Trophoblast cell (in vitro differentiated cells and primary cell): ENCODE measurements at places on chromosomes 7 and 10.
A peak's percentile ranks its signal among the peaks of the same experiment; 100 is the strongest.

GRCh38 chr10:72335394-72336258 lies 19.1 kb downstream of the DNAJB12 start:
- no peaks in the 10 kb centered on the region for H3K27me3 ChIP-seq
- DNase-seq: no peak
- H3K36me3 ChIP-seq: peaks cover 45% of the 10 kb centered on the region
- peaks cover 15% of the 10 kb centered on the region for H3K4me1 ChIP-seq

DNA sequence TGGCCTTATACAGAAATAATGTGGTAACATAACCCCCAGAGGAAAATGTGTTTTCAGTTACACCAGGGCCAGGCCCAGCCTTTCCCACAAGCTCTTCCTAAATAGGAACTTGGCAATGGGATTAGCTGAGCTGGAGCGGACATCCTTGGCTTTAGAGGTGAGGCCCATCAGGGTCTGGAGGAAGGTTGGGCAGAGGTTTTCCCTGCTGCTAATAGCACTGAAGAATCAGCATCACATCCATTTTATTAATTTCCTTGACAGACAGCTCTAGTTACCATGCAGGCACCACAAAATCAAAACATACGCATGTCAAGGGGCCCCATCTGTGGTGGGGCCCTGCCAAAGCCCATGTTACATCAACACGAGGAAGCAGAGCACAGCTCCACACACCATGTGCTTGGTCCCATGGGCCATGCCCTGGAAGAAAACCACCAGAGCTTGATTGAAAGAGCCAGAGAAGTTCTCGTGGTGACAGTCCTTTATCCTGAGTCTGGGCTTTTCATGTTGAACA lies 566.6 kb downstream of the KCNMA1 start:
- peaks cover 15% of the 10 kb centered on the region for H3K36me3 ChIP-seq
- H3K4me1 ChIP-seq: peaks cover 2% of the 10 kb centered on the region
- H3K27ac ChIP-seq: no peak overlapping the region
- H3K4me3 ChIP-seq: no peak overlapping the region
- no peaks in the 10 kb centered on the region for H3K27me3 ChIP-seq

GRCh38 chr7:112584290-112584689 lies 103.5 kb downstream of the LSMEM1 start:
- H3K36me3 ChIP-seq: no peaks in the 10 kb centered on the region
- H3K4me1 ChIP-seq: no peaks in the 10 kb centered on the region
- H3K4me3 ChIP-seq: no peak overlapping the region

DNA sequence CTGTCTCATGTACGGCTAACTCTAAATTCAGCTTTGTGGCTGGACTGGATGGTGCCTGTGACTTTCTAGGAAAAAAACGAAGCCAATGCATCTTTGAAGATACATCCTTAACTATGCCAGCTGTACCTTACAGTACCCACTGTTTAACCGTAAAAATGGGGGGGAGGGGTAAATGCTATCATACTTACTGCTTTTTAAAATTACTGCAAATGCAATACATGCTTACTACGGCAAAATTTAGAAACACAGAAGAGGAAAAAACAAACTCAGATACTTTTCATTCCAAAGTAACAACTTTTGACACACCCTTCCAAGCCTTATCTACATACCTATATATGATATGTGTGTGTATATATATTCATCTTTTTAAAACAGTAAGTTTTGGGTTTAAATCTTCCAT lies 20.4 kb upstream of the GLCCI1 start:
- H3K4me3 ChIP-seq: no peak overlapping the region
- no peaks in the 10 kb centered on the region for H3K4me1 ChIP-seq
- peak; percentile 48 for DNase-seq

DNA sequence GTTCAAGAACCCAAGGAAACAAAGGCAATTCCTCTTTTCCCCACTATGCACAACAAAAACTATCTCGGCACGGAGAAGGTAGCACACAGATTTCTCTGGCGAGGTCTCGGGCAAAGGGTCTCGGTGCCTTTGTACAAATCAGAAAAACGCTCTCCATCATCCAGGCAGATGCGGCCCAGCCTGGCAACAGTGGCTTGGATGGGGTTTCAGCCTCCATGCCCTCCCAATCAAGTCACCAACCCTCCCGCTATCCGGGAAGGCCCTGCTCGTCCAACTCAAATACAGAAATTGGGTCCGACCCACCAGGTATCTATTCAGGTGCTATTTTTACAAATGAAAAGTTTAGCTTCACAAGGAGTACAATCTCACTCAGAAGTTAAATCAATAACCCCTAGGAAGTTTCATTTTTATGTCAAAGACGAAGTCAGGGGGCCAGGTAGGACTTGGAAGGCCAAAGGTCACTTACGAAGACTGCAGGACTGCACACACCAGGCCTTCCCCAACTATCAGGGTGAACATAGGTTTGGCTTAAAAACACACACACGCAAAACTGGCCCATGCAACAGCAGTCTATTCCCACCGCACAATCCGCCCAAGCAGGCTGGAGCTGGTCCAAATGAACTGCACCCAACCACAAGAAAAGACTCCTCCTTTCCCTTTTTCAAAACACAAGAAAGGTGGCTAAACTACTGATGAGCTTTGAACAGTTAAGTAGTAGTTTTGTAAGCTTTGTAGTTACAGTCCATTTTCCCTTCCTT lies 43.0 kb downstream of the GNA12 start:
- no peaks in the 10 kb centered on the region for H3K27me3 ChIP-seq
- peaks cover 32% of the 10 kb centered on the region for H3K4me1 ChIP-seq
- DNase-seq: no peak
- no peak overlapping the region for H3K4me3 ChIP-seq
- H3K36me3 ChIP-seq: no peaks in the 10 kb centered on the region
- H3K27ac ChIP-seq: peak overlapping the region; percentile 24

DNA sequence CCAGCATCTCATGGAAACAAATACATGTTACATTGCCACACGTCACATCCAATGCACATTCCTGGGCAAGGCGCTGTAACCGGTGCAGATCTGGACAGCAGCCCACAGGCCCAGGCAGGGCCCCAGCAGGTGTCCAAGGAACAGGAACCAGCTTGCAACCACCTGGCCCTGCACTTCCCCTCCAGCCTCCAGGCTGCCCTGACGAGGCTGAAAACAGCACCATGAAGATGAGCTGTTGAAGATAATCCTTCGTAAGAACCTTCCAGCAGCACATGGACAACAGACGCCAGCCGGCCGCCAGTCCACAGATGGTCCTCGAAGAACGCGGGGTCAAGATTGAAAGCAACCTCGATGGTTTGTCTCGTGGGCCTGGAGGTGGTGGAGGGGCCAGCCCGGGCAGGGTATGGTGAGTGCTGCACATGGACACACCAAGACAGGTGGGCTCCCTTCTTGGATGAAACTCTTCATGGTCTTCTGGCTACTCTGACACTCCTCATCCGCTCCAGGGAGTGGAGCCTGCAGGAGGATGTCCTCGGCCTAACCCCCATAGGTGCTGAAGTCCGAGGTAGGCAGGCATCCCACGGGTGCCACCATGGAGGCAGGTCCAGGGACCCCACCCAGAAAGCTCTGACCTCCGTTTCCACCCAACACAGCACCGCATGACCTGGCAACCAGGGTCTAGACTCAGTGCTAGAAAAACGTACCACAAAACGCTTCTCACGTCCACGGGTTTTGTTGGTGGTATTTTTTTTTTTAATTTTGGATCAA lies 22.9 kb downstream of the PDGFA start:
- no peak for DNase-seq
- H3K4me3 ChIP-seq: no peak overlapping the region
- no peaks in the 10 kb centered on the region for H3K27me3 ChIP-seq
- H3K4me1 ChIP-seq: no peaks in the 10 kb centered on the region

DNA sequence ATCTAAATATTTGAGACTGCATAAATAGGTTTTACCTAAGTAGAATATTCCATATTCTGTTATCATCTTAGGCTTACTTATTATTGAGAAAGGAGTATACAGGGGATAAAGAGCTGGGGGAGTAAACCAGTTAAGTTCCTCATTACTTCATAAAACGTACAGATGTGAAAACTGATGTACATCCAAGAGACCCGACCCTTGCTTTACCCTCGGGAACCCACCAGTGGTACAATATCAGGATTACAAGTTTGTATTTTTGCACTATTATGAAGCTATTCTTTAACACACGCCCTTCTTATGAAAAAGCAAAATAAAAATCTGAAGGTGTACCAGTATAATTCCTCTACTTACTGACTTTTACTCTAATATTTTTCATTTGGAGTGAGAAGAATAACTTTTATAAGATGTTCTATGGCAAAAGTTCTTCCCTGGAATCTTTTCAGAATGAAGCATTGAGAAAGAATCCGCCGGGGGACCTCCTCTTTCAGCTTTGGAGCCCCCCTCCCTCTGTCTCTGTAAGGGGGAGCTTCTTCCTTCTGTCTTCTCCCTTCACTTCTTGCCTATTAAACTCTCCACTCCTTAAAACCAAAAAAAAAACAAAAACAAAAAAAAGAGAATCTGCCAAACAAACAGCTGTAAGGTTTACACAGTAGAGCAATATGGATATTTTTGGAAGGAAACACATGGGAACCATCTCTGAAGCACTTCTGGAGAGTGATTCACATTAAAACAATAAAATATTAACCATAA lies 550.0 kb downstream of the TNS3 start:
- no peak overlapping the region for H3K4me3 ChIP-seq
- DNase-seq: no peak
- H3K36me3 ChIP-seq: no peaks in the 10 kb centered on the region
- peaks cover 2% of the 10 kb centered on the region for H3K4me1 ChIP-seq

- H3K27ac ChIP-seq: no peak overlapping the region
- H3K36me3 ChIP-seq: no peaks in the 10 kb centered on the region
- H3K27me3 ChIP-seq: no peaks in the 10 kb centered on the region
- no peak overlapping the region for H3K4me3 ChIP-seq
These were observed 41.3 kb upstream of the AOAH start for GRCh38 chr7:36765605-36766004.

DNA sequence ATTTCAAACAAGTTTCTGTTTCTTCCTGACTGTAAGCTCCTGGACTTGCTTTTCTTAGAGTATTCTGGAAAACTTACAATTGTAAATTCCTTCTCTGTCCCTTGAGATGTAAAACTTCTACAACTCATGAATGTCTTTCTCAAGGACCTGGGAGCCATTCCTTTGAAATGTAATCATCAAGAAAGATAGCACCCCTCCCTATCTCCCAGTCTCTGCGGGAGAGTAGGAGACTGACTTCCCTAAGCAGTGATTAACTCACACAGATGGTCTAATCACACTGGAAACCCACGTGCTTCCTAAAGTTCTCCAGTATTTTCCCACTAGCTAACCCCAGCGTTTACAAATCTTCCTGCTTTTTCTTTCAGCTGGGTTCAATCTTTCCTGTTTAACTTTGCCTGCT lies 549.4 kb downstream of the SORCS1 start:
- H3K27ac ChIP-seq: no peak overlapping the region
- H3K4me1 ChIP-seq: no peaks in the 10 kb centered on the region
- no peaks in the 10 kb centered on the region for H3K36me3 ChIP-seq
- no peak for DNase-seq
- no peak overlapping the region for H3K4me3 ChIP-seq

DNA sequence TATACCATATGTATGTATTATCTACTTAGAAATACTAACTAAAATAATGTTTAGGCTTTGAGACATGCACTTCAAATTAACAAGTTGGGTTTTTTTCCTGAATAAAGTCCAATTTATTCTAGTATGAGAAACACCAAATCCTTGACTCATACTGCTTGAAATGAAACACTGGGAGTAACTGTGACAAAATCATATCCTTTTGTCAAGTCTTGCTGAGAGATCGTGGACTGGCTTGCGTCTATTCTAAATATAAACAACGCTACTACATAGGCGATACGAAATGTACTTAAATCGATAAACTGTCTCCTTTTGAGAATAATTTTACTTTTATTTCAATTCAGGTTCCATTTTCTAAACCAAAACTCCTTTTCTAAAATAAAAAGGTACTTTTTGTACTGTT lies 16.3 kb downstream of the SMURF1 start:
- no peaks in the 10 kb centered on the region for H3K27me3 ChIP-seq
- peaks cover 22% of the 10 kb centered on the region for H3K4me1 ChIP-seq
- H3K36me3 ChIP-seq: no peaks in the 10 kb centered on the region
- no peak for DNase-seq
- H3K27ac ChIP-seq: no peak overlapping the region

- H3K27ac ChIP-seq: no peak overlapping the region
- no peak overlapping the region for H3K4me3 ChIP-seq
- no peak for DNase-seq
- no peaks in the 10 kb centered on the region for H3K27me3 ChIP-seq
These were observed 219.5 kb upstream of the AOAH start for GRCh38 chr7:36943591-36944435.

DNA sequence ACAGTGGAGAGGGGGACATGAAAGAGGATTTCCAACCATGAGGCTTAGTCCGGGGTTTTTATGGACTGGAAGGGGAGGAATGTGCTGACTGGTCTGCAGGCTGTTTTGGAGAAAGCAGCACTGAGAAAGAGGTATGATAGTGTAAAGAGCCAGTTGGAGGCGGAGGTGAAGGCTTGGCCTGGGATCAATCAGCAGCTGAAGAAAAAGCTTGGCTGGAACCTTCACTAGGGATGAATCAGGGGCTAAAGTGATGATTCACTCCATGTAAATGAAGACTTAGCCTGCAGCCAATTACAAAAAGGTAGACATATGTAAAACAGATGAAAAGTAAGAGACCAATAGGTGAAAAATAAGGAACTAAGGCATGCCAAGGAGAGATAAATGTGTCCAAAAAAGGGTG lies 1382.6 kb downstream of the GATA3 start:
- no peaks in the 10 kb centered on the region for H3K36me3 ChIP-seq
- H3K27me3 ChIP-seq: no peaks in the 10 kb centered on the region
- DNase-seq: no peak
- H3K4me3 ChIP-seq: no peak overlapping the region

DNA sequence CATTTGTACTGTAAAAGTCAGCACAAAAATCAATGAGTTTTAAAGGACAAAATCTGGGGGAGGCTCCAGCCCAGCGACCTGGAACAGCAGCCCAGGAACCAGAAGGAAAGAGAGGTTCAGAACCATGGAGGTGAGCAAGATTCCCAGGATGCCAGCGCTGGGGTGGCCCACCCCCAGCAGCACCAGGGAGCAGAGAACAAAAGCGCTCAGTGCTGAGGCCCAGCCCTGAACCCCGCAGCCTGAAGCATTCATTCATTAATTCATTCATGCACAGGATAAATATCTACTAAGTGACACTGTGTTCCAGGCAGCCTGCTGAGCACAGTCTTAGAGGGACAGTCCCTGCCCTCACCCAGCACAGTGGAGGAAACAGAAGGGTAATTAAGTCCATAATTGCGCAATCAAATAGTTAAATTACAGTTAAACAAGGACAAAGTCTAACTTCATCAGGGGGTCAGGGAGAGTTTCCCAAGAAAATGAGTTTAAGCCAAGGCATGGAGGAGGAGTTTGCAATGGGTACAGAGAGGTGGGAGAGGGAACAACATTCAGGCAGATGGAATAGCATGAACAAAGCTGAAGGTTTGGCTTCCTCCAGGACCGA lies 202.3 kb downstream of the GRID1 start:
- no peak for DNase-seq
- H3K27me3 ChIP-seq: no peaks in the 10 kb centered on the region
- no peaks in the 10 kb centered on the region for H3K36me3 ChIP-seq
- no peak overlapping the region for H3K27ac ChIP-seq
- no peak overlapping the region for H3K4me3 ChIP-seq
